ENCODE measurements at places on chromosomes 2 and 18.

DNA sequence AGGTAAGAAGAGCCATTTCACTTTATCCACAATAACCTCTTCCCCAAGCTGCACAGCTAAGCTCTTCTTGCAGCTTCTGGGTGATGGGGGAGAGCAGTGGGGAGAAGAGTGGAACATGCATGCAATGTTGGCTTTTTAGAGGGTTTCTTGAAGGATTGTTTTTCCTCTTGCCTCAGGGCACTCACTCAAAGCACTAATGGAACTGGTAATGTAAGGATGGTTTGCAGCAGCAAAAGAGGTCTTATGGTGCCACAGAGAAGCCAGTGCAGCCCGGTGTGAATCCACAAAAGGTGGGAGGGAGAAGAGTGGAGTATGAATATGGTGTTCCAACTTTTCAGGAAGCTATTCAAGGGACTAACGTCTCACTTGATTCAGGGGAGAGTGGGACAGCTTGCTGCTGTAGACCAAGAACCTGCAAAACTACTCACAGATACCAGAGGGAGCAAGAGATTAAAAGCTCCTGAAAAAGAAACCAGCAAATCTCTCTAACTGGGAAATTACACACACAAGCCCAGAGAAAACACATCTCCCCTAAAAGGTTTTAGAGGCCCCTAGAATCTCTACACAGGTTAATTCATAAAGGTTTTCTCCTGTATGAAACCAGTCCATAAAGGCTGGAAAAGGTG lies 116.4 kb downstream of the CHN1 start:
- no peak for DNase-seq

DNA sequence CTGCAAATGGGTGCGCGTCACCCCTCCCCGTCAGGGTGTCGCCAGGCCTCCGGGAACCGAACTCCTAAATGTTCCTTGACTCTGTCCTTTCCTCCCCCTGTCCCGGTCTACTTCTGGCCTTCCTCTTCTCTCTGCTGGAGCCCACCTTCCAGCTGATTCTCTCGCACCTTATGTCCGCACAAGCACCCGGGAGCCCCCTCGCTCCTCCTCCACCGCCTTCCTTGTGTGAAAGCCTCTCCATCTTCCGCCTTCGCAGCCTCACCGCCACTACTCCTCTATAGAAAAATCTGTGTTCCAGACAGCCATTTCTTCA lies 627 bp upstream of the KIF3C start:
- DNase-seq = no peak

- DNase-seq = no peak
These were observed 88.3 kb upstream of the MBOAT2 start for GRCh38 chr2:9091811-9092210.

DNA sequence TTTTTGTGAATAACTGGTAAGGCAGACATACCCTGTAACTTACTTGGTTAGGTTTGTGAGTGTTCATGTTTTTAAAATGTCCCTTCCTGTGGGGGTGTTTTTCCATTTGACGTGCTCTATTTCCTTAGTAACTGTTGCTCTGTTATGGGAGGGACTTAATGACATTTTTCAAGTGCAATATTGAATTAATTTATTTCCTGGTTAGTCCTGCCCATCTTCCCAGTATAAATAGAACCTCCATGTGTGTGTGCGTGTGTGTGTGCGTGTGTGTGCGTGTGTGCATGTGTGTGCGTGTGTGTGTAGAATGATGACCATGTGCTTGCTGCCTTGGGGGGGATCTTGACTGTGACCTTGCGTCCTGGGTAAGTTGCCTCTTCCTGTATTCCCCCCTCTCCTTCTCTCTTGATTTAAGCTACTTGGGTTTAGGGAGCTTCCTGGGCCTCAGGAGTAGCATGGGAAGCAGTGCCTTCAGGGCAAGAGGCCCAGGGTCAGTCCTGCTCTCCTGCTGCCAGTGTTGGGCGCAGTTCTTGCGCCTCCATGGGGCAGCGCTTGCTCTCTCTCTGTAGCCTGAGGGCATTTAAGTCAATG lies 163.9 kb downstream of the LDLRAD4 start:
- peak; percentile 62 for DNase-seq

GRCh38 chr18:8358033-8358765 lies 251.0 kb upstream of the RAB12 start:
- no peak for DNase-seq

DNA sequence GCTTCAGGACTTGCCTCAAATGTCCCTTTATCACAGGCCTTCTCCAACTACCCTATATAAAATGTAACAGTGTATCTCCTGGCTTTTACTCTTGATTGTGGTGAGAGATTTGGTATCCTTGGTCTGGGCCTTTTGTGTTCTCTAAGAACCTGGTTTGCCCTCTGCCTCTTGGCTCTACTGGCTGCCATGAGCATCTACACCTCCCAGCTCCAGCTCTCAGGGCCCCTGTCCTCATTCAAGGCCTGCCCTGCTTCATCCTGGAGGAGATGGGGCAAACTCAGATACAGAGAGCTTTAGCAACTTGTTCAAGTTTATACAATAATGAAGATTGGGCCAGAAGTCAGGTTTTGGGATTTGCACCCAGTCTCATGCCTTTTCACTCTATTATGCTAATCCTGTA lies 45.0 kb downstream of the QPCT start:
- no peak for DNase-seq
